ENCODE measurements at places on chromosomes 11 and 22. TPM values are rescaled to one million over a fixed set of nuclear protein-coding genes. Genes with fewer than 3 reads are reported as not detected.
A peak's percentile ranks its signal among the peaks of the same experiment; 100 is the strongest.

GRCh38 chr22:38305471-38306448 lies 11.5 kb downstream of the CSNK1E start:
- DNase-seq, result no peak

- DNase-seq, result no peak
Measured at GRCh38 chr11:92264350-92264749, 39.7 kb downstream of the FAT3 start.

DNA sequence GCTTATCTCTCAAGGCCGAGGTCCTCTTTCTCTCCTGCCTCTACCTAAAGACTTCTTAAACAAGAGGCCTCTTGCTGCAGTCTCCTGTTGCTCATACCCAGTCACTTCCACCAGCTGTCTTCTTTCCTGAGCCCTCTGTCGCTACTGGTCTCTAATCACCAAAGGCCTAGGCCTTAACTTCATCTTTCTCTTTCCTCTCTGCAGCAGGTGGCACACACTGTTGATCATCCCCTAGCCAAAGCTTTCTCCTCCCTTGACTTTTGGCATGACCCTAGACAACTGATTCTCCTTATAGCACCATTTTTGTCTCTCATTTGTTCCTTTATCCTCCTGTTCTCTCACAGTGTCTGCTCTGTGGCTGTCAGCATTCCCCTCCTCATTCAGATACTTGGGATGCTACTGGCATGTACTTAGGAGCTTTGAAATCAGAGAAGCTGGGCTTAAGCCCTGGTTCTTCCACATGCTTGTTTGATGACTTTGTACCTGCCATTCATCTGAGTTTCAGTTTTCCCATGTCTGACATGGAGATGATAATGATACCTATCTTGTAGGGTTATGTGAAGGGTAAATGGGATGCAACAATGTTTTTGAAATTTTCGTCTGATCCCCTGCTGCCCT lies 22.4 kb downstream of the ENDOD1 start:
- no peak for DNase-seq

DNA sequence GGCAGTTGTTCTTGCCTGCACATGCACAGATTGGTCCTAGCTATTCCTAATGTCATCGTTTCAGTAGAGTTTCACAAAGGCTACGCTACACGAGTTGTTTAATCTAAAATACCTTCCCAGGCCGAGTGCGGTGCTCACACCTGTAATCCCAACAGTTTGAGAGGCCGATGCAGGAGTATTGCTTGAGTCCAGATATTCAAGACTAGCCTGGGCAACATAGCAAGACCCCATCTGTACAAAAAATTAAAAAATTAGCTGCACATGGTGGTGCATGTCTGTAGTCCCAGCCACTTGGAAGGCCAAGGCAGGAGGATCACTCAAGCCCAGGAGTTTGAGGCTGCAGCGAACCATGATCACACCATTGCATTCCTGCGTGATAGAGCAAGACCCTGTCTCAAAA lies 56.2 kb downstream of the TNRC6B start:
- no peak for DNase-seq

GRCh38 chr22:47303161-47303890 lies 540.9 kb downstream of the TBC1D22A start:
- DNase-seq, result peak; percentile 32

DNA sequence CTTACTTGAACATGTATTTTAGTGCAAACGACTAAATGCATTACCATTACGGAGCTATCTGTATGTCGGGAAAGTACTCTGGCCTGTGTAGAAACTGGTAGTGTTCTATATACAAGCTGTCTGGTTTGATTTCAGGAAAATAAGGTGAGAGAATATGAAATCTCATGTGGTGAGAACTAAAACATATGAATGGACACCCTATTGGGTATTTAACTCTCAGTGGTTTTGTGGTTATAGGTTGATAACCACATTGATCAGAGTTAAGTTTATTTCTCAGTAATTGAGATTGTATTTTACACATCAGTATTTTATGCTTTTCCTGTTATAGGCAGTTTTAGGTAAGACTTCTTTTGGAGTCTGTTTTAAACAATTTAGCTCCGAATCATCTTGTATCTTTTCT lies 10.4 kb downstream of the ANO5 start:
- no peak for DNase-seq

GRCh38 chr22:48358886-48359612 lies 1468.6 kb downstream of the BRD1 start:
- DNase-seq, result no peak

- DNase-seq, result no peak
Measured at GRCh38 chr11:47056261-47056915, 119.8 kb downstream of the CSTPP1 start.

DNA sequence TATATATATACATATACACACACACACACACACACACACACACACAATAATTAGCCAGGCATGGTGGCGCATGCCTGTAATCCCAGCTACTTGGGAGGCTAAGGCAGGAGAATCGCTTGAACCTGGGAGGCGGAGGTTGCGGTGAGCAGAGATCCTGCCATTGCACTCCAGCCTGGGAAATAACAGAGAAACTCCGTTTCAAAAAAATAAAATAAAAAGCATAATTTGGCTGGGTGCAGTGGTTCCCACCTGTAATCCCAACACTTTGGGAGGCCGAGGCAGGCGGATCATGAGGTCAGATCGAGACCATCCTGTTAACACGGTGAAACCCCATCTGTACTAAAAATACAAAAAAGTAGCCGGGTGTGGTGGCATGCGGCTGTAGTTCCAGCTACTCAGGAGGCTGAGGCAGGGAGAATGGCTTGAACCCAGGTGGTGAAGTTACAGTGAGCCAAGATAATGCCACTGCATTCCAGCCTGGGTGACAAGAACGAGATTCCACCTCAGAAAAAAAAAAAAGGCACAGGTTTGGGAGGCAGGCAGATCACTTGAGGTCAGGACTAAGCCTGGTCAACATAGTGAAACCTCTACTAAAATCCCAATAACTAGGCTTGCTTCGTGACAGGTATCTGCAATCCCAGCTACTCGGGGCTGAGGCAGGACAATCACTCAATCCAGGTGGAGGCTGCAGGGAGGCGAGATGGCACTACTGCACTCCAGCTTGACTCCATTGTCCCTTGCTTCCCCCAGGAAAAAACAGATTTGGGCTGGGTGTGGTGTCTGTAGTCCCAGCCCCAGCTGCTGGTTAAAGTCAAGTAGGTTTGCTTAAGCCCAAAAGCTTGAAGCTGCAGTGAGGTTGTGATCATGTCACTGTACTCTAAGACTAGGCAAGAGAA lies 11.8 kb upstream of the WDR74 start:
- DNase-seq, result no peak

- no peak for DNase-seq
Measured at GRCh38 chr11:46899501-46900025, 18.8 kb downstream of the LRP4 start.

DNA sequence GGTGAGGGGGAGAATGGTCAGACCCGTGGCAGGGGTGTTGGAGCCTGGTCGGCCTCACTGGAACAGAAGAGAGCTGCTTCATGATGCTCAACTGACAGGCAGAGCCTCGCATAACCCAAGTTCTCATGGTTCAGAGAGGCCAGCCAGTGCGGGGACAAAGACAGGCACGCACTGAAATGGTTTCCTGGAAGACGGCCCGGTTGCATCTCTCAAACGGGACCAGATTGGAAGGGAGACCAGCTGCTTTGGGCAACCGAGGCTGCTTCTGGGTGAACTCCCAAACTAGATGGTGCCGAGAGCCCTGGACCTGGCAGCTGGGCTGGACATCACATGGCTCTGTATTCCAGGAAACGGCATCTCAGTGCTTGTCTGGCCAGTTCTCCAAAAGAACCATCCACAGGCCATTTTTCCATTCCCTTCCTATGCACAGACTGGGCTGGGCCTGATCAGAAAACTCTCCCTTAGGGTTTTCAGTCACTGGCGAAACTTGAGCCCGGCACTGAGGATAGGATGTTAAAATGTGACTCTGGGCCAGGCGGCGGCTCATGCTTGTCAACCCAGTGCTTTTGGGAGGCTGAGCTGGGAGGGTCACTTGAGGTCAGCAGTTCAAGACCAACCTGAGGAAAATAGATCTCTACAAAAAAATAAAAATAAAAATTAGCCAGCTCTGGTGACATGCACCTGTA lies 80.1 kb upstream of the PRODH start:
- no peak for DNase-seq

DNA sequence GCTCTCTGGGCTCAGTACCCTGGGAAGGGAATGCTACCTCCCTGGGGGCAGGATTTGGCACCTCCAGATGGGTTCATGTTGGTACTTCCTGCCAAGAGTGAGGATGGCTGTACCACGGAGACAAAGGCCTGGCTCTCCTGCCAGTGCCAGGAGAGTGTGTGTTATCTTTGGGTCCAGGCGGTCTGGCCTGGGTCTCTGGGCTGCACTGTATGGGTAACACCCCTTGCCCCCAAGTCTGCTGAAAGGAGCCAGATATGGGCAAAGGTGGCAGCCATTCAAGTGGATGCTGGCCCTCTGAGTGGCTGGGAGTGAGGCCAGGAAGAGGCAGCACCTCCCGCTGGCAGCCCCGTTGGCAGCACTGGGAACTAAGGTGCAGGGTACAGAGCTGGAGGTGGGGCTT lies 91.5 kb downstream of the NECTIN1 start:
- DNase-seq, result no peak

- DNase-seq, result no peak
Measured at GRCh38 chr11:64568041-64568571, 22.9 kb upstream of the SLC22A12 start.

GRCh38 chr11:8356721-8357504 lies 93.2 kb upstream of the LMO1 start:
- no peak for DNase-seq

- no peak for DNase-seq
Measured at GRCh38 chr11:2186669-2187279, 15.2 kb upstream of the TH start.

The MYO7A gene
- 7.5 TPM for total RNA-seq

The CCDC73 gene
- not detected for total RNA-seq

The ACTN3 gene
- not detected for total RNA-seq

The HTR3A gene
- total RNA-seq, result 0.25 TPM

The INTS4 gene
- total RNA-seq, result 15.9 TPM
